ENCODE measurements at places on chromosomes 13 and 19.
A peak's percentile ranks its signal among the peaks of the same experiment; 100 is the strongest.

- no peak for DNase-seq
These were observed 17.0 kb downstream of the POU2F2 start for GRCh38 chr19:42115219-42115618.

GRCh38 chr19:10138879-10139795, 19.4 kb upstream of the EIF3G start:
- DNase-seq, result no peak

GRCh38 chr13:100244431-100244830, 155.5 kb downstream of the PCCA start:
- DNase-seq, result no peak

DNA sequence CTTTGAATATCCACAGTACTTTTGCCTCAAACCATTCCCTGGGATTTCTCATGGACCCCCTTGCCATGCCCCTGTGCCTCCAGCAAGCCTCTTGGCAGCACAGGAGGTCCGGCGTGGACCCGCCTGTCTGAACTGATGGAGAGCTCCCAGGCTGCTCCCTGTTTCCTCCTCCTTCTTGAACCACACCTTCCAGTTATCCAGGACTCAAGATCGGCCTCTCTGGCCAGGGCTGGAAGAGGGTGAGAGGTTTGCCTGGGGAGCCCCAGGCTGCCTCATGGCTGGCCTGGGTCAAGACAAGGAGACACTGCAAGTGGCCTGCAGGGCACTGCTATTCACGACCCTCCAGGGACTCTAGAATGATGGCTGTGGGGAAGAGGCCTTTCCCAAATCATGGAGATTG, 93.6 kb upstream of the WASF3 start:
- no peak for DNase-seq

DNA sequence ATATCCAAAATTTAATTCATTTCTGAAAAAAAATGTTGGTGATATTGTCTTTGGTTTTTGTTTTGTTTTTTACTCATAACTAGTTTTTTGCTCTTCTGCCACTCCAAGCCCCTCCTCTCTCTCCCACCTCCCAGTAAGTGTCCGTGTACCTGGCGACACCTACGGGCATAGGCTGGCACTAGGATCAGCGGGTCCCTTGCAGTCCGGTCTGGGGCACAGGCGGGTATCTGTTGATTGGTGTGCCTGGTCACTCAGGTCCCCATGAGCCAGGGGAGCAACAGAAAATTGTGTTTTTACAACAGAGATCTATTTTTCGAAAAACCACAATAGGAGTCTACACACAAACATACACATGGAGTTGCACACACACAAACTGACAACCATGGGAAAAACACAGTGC, 104.8 kb downstream of the ZIC5 start:
- no peak for DNase-seq

GRCh38 chr19:48836089-48837017, at the start of gene HSD17B14:
Gene HSD17B14, minus strand, starts transcription at chr19:48836491. Its CDS starts 80 bp downstream, at chr19:48836411.
- no peak for DNase-seq

- DNase-seq, result no peak
These were observed 187.9 kb downstream of the USP12 start for GRCh38 chr13:26983543-26984320.

- peak; percentile 53 for DNase-seq
These were observed 3.4 kb upstream of the ZNF333 start for GRCh38 chr19:14686411-14686810.

DNA sequence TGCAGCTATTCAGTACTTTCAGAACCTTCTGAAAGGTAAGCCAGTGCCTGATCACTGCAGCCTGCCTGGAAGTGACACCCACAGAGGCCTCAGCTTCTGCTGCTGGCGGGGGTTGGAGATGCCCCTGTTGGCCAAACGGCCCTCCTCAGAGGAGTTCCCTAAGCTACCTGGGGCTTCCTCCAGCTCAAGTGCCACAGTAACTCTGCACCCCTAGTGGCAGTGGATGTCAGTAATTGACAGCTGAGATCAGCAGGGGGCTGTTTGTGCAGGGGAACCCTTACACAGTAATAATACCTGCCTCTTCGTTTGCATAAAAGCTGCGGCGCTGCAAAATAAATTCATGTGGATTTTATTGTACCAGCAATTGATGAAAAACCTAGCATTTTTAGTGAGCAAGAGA, 28.9 kb downstream of the TDRD12 start:
- peak; percentile 29 for DNase-seq

GRCh38 chr13:108104736-108105135, 110.6 kb downstream of the LIG4 start:
- no peak for DNase-seq

- no peak for DNase-seq
These were observed 103.5 kb downstream of the FOXO1 start for GRCh38 chr13:40562975-40563349.

DNA sequence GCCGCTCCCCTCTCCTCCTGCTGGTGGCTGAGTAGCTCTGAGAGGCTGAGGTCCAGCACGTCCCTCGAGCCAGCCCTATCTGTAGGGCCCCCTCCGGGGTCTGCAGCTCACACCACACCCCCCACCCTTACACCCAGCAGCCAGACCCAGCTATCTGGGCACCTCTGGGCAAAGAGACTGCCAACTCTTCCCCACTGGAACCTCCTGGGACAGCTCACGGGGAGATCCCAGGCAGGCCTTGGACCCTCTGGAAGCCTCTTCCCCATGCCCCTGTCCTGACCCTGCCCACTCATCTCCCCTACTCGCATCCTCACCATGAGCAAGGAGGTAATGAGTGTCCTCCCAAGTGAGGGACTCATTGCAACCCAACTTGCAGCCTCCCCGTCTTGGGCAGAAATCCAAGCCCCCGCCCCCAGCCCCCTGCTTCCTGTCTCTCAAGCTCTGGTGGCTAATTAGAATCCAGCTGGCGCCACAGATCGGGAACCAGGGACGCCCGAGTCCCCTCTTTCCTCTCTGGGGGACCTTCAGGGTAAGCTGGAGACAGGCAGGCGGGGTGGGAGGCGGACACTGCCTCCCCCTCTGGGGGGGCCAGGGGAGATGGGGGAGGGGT, 22.1 kb downstream of the ADGRL1 start:
- DNase-seq, result no peak

DNA sequence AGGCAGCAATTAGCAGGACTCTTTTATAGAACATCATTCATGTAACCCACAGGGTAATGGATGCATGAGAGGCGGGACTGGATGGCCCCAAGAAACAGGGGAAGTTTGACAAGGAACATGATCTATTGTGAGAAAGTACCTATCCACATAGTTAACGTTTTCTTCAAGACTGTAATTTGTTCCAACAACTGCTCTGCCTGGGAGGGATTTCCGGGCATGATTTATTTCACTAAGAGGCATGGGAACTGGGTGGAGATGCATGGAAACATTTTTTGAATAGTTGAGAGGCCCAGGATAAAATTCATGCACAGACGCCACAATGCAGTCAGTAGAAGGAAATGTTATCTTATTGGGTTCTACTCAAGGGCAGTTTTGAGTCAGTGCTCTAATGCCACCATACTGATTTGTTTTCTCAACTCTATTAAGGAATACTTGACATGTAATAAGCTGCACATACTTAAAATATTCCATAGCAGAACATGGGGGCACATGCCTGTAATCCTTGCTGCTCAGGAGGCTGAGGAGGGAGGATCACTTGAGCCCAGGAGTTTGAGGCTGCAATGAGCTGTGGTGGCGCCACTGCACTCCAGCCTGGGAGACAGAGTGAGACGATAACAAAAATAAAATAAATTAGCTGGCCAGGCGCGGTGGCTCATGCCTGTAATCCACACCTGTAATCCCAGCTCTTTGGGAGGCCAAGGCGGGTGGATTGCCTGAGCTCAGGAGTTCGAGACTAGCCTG, 9.9 kb upstream of the ATG4D start:
- DNase-seq, result no peak

DNA sequence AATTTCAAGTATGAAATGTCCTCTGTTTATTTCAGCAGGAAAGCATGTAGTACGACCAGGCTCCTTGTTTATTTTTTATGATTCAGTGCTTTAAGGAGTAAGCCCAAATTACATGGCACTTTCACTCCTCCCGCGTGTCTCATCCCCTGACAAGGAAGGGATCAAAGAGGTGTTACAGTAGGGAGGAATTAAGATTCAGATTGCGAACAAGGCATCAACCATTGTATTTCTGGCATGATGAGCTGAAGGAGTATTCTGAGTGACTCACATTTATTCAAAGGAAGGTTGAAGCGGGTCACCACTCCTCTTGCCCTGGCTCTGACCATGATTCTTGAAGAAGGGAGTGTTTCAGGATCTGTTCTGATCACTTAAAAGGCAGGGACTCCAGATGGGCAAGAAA, 46.1 kb upstream of the CNMD start:
- no peak for DNase-seq

DNA sequence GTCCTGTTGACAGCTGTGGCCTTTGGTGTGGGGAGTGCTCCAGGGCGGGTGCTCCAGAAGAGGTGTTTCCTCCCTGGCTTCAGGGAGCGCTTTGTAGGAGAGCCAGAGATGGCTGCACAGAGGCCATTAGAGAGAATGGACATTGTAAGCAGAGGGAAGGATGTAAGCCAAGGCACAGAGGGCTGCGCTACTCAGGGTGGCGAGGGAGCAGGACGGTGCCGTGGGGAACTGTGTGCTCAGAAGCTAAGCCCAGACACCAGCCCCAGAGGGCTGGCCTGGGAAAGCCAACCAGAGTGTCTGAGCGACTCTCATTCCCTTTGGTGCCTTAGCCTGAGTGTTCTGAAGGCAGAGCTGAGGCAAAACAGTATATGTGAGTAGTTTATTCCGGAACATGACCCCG, 92.2 kb downstream of the TSHZ3 start:
- DNase-seq, result peak; percentile 6

- DNase-seq, result no peak
These were observed 166.2 kb downstream of the ZIC5 start for GRCh38 chr13:99805361-99805760.

DNA sequence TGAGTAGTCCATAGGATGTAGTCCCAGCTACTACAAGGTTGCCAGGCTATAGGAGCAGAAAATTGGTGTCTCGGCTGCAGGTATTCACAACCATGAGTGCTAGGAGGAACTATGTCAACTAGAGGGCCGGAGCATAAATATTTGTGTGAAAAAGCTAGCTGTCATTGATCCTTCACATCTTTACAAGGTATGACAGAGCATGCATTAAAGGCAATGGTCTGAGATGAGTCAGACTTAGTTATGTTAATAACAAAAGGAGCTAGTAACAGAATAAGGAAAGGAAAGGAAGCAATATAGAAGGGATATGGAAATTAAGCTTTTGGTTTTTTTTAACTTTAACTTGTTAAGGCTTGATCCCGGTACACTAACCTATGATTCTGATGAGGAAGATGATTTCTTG, 40.9 kb upstream of the PSG9 start:
- no peak for DNase-seq

DNA sequence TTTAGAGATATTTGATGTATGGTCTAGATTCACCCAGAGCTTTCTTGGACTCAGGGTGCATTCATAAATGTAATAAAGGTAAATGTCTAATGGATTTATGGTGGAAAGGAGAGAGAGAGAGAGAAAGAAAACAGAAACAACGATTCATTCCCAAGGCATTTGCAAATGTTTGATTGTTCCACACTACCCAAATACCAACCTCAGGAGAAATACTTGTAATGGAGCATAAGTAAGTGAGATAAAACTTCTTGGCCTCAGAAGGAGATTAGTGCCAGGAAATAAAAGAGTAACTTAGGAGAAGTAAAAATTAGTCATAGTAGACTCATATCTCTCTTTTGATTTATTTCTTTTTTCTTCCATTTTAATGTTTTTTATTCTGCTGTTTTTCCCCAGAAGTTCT, 40.6 kb upstream of the DGKH start:
- DNase-seq, result no peak

DNA sequence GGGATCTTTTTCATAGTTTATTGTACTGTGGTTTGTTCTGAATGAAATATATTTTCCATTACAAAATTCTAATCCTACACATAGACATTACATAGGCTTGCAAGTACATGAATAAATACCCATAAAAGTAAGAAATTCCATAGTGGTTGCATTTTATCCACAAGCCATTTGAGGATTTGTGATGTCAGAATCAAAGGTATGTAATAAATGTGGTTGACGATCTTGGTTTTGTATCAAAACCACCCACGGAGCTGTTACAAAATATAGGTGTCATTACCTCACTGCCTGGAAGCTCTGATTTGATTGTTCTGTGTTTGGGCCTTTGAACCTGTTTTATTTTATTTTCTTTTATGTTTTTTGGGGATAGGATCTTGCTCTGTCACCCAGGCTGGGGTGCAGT, 125.1 kb downstream of the NALCN start:
- no peak for DNase-seq

Measured in stimulated activated CD8-positive, alpha-beta memory T cell treated with anti-CD3 and anti-CD28 coated beads, Interleukin-4, amount 100 ng/mL, for 48 hours (primary cell).